ENCODE measurements at places on chromosomes 1 and 21.
A peak's percentile ranks its signal among the peaks of the same experiment; 100 is the strongest.

DNA sequence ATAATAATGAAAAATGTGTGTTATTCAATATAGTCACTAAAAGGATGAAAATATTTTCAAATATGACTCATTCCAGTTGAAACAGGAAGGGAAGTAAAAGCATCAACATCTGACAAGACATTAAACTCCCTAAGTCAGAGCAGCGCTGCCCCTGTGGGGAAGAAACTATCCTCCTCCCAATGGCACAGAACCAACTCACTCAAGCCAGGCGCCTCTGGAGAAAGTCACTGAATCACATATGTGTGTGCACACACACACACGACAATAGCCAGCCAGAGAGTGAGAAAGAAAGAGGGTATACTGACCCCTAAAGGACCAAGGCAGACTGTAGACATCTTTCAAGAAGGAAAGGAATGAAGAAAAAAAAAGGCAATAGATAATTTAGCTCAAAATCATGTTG, 126.9 kb downstream of the SETD4 start:
- no peak for DNase-seq

GRCh38 chr1:223716302-223716862, 4.0 kb downstream of the CAPN2 start:
- DNase-seq: peak; percentile 48

DNA sequence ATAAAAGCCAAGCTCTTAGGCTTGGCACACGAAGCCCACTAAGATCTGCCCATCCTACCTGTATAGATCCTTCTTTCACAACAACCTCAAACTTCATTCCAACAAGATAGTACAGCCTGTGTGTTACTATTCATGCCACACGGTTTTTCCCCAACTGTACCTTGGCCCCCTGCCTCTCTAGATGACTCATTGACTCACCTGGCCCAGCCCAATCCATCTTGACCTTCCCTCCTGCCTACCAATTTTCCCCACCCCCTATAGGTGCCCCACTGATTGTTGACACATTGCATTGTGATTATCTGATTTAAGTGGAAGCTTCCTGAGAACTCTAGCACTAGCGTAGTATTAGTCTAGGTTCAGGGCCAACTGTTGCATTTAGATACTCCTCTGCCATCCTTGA, 2.0 kb upstream of the CD101 start:
- DNase-seq: no peak

GRCh38 chr1:242128951-242129502, 130.1 kb upstream of the MAP1LC3C start:
- no peak for DNase-seq

DNA sequence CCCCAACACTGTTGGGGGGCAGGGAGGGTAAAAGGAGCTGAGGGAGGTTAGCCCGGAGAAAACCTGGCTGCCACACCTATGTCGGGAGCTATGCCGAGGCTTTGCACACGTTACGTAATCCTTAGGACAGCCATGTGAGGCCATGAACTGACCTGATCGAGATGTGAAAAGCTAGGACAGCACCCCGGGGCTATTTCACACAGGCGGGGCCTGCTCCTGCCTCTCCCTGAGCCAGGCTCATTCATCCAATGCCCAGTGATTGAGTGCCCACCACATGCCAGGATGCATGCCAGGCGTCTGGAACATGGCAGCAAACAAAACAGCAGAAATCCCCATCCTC, 30.2 kb downstream of the LDLRAP1 start:
- DNase-seq: no peak

- DNase-seq: no peak
These were observed 92.2 kb upstream of the ZBTB40 start for GRCh38 chr1:22359427-22359826.

DNA sequence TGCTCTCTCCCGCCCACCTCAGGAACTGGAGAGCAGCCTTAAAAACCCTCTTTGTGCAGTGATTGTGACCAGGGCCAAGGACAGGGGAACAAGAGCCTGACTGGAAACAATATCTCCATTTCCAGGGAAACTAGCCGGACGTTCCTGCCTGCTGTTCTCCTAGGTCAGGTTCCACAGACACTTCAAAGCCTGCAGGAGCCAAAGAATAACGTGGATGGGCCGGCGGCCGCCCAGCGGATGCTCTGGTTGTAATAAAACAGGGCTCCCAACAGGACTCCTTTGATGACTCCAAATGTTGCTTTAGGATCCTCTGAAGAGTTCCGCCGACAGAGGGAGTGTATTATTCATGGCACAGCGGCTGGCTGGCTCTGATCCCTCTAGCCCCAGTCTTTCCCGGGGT, 162.2 kb downstream of the PLXNA2 start:
- DNase-seq: no peak

DNA sequence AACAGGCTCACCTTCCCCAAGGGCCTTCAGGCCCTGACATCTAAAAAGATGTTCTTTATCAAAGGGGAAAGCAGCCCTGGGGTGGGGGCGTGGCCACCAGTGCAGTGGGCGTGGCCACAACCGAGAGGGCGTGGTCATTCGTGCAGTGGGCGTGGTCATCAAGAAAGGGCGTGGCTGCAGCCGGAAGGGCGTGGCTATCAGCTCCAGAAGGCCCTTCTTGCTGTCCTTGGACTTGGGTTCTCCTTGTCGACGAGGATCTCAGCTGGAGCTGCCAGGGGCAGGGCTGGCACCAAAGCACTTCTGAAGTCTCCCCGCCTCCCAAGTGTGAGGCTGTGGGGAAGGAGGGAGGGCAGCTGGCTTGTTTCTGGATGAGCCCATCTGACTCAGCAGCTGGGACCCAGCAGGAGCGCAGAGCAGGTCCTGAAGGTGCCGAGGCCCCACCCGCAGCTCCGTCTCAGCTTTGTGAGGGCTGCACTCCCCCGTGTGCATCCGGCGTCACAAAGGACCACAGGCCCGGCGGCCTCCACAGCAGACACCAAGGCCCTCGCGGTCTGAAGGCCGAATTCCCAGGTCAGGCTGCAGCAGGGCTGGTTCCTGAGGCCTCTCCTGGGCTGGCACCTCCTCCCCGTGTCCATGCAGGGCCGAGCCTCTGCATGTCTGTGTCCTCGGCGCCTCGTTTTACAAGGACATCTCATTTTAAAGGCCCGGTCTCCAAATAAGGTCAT, 12.8 kb downstream of the PDE9A start:
- DNase-seq: no peak

GRCh38 chr21:29487154-29487553, 188.4 kb downstream of the BACH1 start:
- DNase-seq: no peak

DNA sequence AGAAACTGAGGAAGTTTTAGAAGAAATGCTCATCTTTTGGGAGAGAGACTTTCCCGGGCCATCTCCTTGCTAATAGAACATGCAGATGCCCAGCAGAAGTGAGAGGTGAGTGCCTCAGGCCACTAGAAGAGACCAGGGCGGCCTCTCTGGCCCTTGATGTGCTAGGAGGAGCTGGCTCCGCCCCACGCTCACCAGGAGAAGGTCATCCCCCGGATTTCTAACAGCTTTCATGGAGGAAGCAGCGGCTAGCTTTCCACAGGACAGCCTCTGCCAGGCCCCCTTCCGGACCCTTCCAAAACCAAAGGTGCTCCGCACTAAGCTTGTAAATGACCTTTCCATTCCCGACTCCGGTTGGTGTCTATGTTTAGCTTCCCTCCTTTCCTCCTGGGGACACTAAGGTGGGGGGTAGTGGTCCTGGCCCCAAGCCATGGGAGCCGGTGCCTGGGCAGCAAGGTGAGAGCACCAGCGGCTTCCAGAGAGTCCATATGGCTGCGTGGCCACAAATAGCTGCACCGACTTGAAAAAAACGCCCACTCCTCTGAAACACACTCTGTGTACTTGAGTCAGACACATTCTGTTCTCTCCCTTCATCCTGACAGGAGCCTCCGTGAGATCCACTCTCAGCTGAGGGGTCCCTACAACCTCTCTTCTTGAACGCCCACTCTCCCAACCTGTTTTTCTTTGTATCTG, 249.9 kb downstream of the TNR start:
- DNase-seq: no peak

- DNase-seq: no peak
These were observed 267.9 kb downstream of the PTPRU start for GRCh38 chr1:29504196-29504595.

- DNase-seq: no peak
These were observed 10.3 kb downstream of the INSRR start for GRCh38 chr1:156848461-156849150.

DNA sequence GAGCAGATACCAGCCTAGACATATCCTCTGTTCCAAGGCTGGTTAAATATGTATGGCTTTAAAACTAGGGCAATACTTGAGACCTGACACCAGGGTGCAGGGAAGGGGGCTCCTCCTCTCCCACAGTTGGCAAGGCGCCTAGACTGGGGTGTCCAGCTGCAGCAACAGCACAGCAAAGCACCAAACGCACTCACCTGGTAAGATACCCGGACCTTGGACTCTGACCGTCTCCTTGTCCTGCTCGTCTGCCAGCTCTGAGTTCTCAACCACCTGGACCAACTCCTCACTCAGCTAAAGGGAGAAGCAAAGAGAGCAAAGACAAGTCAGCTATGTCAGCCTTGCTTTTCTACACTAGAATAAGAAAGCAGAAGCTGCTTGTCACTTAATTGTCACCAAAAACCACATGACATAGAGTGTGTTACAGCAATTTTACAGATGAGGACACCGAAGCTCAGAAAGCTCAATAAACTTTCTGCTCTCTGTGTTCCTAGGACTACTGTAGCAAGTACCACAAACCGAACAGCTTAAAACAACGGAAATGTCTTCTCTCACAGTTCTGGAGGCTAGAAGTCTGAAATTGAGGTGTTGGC, 4.4 kb downstream of the PACC1 start:
- DNase-seq: no peak

DNA sequence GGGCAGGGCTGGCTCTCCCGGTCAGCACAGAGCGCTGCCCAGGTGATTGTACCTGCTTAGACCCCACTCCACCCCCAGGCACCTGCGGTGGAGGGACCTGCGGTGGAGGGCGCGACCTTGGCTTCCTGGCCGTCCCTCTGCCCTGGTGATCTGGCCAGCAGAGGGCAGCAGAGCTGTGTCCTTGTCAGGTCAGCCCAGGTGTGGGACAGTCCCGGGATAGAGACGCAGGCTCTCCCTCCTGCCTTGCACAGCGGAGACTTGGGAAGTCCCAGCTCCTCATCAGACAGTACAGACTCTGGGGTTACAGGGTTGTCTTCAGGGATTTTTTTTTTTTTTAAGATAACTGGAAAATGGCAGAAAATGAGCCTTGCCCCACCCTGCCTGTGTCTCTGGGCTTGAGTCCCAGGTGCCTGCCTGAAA, 10.0 kb downstream of the SLX9 start:
- DNase-seq: peak; percentile 95

DNA sequence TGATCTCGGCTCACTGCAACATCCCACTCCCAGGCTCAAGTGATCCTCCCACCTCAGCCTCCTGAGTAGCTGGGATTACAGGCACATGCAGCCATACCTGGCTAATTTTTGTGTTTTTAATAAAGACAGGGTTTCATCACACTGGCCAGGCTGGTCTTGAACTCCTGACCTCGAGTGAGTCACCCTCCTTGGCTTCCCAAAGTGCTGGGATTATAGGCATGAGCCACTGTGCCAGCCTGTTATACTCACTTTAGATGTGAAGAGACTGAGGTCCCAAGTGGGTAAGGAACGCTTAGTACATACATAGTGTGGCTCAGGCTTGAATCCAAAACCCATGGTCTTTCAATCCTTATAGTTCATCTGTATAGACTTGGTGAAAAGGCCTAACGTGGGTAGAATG, 63.7 kb upstream of the EPS8L3 start:
- no peak for DNase-seq

GRCh38 chr1:177346790-177347359, 176.1 kb downstream of the BRINP2 start:
- no peak for DNase-seq

DNA sequence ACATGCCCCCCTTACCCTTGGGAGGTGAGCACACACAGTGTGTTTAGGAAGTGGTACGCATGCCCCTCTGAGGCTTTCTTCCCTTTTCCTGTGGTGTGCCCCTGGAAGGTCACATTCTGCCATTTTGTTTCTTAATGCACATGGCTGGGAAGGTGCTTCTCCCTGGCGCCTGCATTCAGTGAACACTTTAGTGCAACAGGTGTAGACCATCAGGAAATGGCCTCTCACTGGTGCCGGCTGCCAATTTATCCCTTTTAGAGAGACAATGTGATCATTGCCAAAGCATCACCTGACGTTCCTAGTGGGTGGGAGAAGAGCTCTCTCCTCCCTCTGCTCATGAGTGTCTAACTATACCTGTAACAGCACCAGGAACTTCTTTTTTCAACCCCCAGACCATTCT, 51.8 kb upstream of the PDE9A start:
- no peak for DNase-seq

- no peak for DNase-seq
These were observed 33.6 kb downstream of the TYW3 start for GRCh38 chr1:74766579-74766978.

DNA sequence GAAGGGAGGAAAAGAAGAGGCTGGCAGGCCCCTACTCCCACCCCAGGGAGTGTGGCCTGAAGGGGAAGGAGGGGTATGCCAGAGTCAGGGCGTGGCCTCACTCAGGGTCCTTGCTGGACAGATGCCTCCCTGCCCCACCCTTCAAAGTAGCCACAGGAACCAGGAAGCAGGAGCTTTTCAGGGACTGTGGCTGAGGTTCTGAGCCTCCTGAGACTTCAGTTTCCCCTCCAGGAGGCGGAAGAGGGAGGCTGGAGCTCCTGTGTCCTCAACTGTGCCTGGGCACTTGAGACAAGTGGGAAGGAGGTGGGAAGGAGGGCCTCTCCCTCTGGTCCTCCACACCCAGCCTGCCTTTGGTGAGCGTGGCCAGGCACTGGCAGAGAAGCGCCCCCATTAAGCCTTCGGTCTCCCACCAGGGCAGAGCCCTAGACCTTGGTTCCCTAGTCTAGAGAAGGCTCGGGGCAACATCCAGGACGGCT, 5.3 kb downstream of the CELSR2 start:
- DNase-seq: no peak
